ENCODE measurements at places on chromosomes 16 and 17. TPM values are rescaled to one million over a fixed set of nuclear protein-coding genes. Genes with fewer than 3 reads are reported as not detected.

GP1BA gene
- total RNA-seq = not detected

NEUROD2 gene
- not detected for total RNA-seq

SCIMP gene
- total RNA-seq = not detected

OR1A2 gene
- total RNA-seq = not detected

HSD11B2 gene
- 0.29 TPM for total RNA-seq

RNF227 gene
- total RNA-seq = 3.9 TPM

MIEF2 gene
- 8.9 TPM for total RNA-seq

CLEC3A gene
- total RNA-seq = not detected

Measured in T-helper 1 cell treated with Interleukin-12 subunit alpha and Interleukin-12 subunit beta and Interleukin-4 antibody, amounts not matched to agents 30 ng/mL and 1 ng/mL, for 36 hours (primary cell).